ENCODE measurements at places on chromosomes 11 and 22. TPM values are rescaled to one million over a fixed set of nuclear protein-coding genes. Genes with fewer than 3 reads are reported as not detected.

The ST14 gene
- total RNA-seq, result 101 TPM

GRCh38 chr11:85105868-85106267, 521.3 kb downstream of the DLG2 start:
- no peak for DNase-seq

GRCh38 chr22:27405672-27406388, 395.7 kb downstream of the MN1 start:
- DNase-seq, result peak; percentile 45

The FADS2 gene
- 8.0 TPM for total RNA-seq

GRCh38 chr11:126267650-126268049, 1.0 kb downstream of the SRPRA start:
- DNase-seq, result peak; percentile 53

- no peak for DNase-seq
Measured at GRCh38 chr22:38221908-38222796, 20.4 kb downstream of the MAFF start.

DNA sequence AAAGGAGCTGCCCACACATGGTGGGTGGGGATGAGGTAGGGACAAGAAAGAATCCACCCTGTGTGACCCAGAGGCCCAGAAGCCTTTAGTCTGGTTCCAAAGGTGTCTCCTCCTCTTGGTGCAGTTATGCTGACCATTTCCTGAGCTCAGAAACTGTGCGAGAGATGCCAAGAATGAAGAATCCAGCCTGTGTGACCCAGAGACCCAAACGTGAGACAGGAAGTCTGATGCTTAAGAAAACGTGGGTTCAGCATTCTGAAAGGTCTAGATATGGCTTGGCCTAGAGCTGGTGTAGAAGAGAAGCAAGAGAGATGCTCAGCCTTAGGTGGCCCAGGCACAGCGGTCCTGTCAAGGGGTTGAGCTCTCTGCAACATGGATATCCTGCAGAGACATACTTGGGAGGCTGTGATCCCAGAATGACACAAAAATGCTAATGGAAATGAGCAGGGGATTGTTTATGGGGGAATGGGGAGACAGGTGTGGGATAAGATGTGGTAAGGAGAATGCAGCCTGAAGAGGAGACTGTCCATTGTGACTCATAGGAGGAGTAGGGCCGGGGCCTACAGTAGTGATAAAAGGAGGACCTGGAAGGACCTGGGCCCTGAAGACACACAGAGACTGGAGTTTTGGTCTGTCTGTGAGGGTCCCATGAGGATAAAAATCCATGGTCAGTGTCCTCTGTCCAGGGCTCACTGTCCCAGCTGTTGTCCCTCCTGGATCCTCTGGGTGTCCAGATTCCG, 79.0 kb downstream of the ZNF280B start:
- DNase-seq, result no peak

GRCh38 chr22:21687685-21688259, 22.0 kb downstream of the PPIL2 start:
- DNase-seq, result no peak

- DNase-seq, result no peak
Measured at GRCh38 chr11:87432022-87432421, 394.3 kb downstream of the TMEM135 start.

GRCh38 chr11:65338676-65339075, 5.0 kb downstream of the DPF2 start:
- no peak for DNase-seq

The KCNQ1 gene
- 103 TPM for total RNA-seq

The USP35 gene
- total RNA-seq, result 14.8 TPM

- DNase-seq, result no peak
Measured at GRCh38 chr11:47288066-47288465, 18.1 kb downstream of the MADD start.

- DNase-seq, result no peak
Measured at GRCh38 chr11:36219996-36220395, 69.2 kb downstream of the COMMD9 start.

GRCh38 chr11:17816232-17816931, 81.8 kb downstream of the KCNC1 start:
- DNase-seq, result no peak

DNA sequence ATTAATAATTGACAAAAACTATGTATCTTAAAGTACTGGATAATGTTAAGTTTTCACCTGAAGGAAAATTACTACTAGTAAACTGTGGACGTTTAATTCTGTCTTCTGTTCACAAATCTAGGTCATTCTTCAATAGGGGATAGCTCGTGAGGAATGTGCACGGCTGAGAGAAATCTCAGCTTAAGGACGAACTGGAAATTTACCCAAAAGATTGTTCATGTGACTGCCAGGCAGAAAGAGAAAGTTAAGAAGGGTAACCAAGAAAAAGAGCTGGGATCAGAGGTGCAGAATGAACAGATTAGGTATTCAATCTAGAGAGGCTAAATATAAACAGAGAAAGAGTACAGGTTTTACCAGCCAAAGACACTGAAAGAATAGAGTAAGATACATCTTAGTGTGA, 245.3 kb downstream of the CASP12 start:
- no peak for DNase-seq

The PKNOX2 gene
- 6.3 TPM for total RNA-seq

The TMPRSS13 gene
- total RNA-seq, result 15.6 TPM

GRCh38 chr11:24324211-24324610, 172.6 kb upstream of the LUZP2 start:
- no peak for DNase-seq

DNA sequence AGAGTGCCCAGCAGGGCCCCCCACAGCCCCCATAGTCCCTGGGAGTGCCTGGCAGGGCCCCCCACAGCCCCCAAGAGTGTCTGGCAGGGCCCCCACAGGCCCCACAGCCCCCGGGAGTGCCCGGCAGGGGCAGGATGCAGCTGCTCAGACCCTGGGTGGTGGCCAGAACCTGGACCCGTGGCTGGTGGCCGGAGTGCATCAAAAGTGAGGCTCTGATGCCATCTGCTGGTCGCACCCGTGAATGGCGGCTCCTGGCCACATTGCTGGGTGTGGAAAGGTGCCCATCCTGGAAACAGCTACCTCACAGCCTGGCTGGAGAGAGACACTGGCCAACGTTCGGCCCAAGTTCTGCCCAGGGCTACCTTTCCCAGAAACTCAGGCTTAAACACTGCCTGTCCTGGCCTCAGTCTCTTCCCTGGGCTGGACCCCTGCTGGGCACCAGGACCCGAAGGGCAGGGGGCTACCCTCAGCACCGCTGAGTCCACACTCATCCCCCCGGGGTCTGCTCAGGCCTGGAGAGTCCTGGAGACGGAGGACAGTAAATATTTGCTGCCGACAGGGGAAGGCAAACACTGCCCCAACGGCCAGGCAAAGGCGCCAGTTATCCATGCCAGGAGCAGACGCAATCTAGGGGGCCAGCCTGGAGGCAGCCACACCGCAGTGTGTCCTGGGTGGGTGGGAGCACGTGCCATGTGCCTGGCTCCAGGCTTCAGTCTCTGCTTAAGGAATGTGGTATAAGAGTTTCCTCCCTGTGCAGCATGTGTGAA, 4.4 kb downstream of the INS start:
- DNase-seq, result peak; percentile 73

The SLC6A5 gene
- not detected for total RNA-seq

- DNase-seq, result no peak
Measured at GRCh38 chr22:25382762-25383161, 163.3 kb downstream of the CRYBB2 start.

The OAF gene
- 32.7 TPM for total RNA-seq

- DNase-seq, result peak; percentile 72
Measured at GRCh38 chr11:111422494-111423249, 43.6 kb upstream of the POU2AF1 start.

The ADAMTS15 gene
- total RNA-seq, result 26.2 TPM

- DNase-seq, result peak; percentile 75
Measured at GRCh38 chr11:116499396-116500003, 273.3 kb downstream of the BUD13 start.

- no peak for DNase-seq
Measured at GRCh38 chr11:67705264-67705663, 30.8 kb upstream of the ALDH3B2 start.

The SOX6 gene
- 24.6 TPM for total RNA-seq

GRCh38 chr11:116613206-116613875, 159.4 kb downstream of the BUD13 start:
- no peak for DNase-seq

- DNase-seq, result no peak
Measured at GRCh38 chr11:83566950-83567349, 280.8 kb upstream of the CCDC90B start.

DNA sequence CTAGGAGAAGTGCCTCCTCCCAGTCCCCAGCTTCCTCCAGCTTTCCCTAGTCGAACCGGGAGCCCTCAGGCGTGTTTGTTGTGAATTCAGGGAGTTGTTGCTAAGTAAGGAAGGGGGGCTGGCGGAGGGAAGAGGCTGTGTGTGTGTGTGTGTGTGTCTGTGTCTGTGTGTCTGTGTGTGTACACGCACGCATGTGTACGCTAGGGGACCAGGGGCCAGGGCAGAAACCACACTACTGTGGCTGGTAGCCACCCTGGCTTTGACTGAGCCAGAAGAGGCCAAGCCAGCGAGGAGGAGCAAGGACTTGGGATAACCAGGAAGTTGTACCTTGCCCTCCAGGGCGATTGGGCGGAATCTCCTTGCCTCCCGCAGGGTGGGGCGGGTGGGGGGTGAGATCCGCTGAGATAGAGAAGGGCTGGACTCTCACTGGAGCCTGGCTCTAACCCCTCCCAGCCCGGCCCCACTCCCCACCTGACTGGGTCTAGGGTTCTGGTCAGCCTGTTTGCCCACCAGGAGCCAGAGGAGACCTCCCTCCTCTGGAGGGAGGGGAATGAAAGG, 7.5 kb downstream of the BCL9L start:
- peak; percentile 68 for DNase-seq

The MAPK8IP2 gene
- total RNA-seq, result 0.94 TPM

DNA sequence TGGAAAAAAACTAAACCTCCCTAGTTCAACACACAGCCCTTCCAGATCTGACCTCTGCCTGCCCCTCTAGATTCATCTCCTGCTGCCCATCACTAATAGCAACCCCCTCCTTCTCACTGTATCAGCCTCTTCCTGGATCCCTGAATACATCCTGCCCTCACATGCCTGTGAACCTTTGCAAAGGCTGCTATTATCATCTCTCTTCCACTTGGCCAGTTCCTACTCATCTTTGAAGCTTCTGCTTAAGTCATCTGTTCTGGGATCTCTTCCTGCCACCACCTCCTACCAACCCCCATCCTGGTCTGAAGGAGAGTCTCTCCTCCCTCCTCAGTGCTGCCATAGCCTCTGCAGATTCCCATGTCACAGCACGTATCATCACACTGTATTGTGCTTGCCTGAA, 38.0 kb upstream of the AMOTL1 start:
- no peak for DNase-seq

The ZNRF3 gene
- 18.0 TPM for total RNA-seq

GRCh38 chr22:39173787-39174497, 21.5 kb upstream of the CBX7 start:
- no peak for DNase-seq

The SEPTIN3 gene
- total RNA-seq, result 0.75 TPM

GRCh38 chr22:34067031-34067430, 146.8 kb upstream of the LARGE1 start:
- DNase-seq, result no peak

GRCh38 chr11:90113541-90113940, 20.9 kb upstream of the NAALAD2 start:
- DNase-seq, result no peak

DNA sequence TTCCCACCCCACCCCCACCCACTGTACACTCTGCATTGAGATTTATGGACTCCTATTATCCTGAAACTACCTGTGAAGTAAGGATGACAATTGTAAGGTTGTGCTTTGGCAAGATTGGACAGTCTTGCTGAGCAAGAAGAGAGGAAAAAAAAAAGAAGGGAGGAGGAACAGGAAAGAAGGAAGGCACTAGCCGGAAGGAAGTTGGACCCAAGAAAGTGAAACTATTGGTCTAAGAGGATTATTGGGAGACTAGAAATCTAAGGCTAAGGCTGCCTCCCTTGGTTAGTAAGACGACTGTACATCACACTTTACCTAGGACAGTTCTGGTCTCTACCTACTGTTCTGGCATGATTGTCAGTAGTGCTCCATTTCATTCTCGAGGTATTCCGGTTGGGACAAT, 12.1 kb upstream of the TRIM44 start:
- DNase-seq, result no peak

GRCh38 chr11:128157423-128158298, 429.7 kb downstream of the ETS1 start:
- DNase-seq, result peak; percentile 27

The HMOX1 gene
- total RNA-seq, result 6.7 TPM

- no peak for DNase-seq
Measured at GRCh38 chr11:2406878-2407410, 6.4 kb downstream of the TSSC4 start.

DNA sequence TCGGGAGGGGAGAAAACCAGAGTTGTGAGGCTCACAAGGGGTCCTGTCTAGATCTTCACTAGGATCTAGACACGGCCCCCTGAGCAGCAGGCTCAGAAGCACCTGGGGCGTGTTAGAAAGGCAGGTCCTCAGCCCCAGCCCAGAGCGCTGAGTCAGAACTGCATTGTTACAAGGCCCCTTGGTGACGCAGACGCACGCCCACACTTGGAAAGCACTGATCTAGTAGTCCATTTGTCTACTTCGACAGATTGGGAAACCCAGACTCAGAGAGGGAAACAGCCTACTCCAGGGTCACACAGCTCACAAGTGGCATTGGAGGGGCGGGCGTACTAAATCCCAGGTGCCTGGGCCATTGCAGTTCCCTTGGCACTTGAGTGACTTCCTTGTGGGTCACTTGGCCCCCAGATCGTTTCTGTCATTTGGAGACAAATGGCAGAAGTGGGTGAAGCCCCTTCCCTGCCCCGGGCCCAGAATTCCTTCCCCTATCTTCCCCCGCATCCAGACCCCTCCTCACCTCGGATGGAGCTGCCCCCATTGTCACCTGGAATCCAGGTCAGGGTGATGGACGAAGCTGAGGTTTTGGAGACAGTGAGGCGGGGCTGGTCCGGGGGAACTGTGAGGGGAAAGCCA, 110.8 kb downstream of the CEP164 start:
- DNase-seq, result peak; percentile 85

Data from thyroid gland (tissue), 4 donors.